Iris pigment epithelial cell (primary cell): ENCODE measurements at places on chromosomes 1 and 21.

GRCh38 chr1:193014400-193014799, 44.8 kb downstream of the UCHL5 start:
- peak; percentile 28 for DNase-seq

DNA sequence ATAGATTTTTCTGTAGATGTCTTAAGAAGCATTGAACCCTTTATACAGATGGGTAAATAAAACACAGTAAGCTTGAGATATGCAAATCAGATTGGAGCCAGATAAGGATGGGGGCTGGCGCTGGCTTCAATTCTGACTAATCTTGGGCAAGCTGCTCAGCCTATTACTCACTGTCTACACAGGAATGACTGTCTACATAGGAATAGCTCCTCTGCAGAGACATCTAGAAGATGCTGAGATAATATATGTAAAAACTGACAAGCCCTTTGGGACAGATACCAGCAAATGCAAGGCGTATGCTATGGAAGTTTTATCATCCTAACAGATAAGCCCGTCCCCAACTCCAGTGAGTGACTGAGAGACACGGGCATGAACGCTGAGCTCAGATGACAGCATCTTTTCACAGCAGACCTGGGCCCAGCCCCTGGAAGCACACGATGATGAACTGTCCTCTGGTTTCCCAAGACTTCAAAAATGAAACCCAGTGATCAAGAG, 1.7 kb downstream of the CLDN14 start:
- DNase-seq, result peak; percentile 96

GRCh38 chr1:207888652-207889051, 22.3 kb downstream of the CD34 start:
- DNase-seq, result peak; percentile 18

GRCh38 chr1:208254862-208255261, 10.7 kb upstream of the PLXNA2 start:
- DNase-seq, result peak; percentile 80

GRCh38 chr21:35900539-35900938, 159.8 kb downstream of the SETD4 start:
- DNase-seq, result no peak

- DNase-seq, result no peak
Observed at GRCh38 chr1:61724506-61724812, 482 bp downstream of the TM2D1 start.

GRCh38 chr1:224528900-224529299, 87.2 kb upstream of the CNIH3 start:
- DNase-seq, result peak; percentile 74

DNA sequence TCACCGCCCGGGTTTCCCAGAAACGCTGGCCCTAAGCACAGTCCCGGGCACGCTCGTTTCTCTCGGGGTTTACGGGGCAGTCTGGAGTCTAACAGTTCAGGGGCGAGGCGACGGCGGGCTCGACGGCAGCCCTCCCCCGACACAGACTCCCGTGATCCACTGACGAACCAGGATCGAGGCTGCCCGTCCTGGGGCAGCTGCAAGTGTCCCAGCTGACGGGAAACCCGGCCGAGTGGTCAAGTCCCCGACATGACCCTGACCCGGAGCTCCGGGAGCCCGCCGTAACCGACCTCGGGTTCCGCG, 494 bp downstream of the UBE2J2 start:
- no peak for DNase-seq

DNA sequence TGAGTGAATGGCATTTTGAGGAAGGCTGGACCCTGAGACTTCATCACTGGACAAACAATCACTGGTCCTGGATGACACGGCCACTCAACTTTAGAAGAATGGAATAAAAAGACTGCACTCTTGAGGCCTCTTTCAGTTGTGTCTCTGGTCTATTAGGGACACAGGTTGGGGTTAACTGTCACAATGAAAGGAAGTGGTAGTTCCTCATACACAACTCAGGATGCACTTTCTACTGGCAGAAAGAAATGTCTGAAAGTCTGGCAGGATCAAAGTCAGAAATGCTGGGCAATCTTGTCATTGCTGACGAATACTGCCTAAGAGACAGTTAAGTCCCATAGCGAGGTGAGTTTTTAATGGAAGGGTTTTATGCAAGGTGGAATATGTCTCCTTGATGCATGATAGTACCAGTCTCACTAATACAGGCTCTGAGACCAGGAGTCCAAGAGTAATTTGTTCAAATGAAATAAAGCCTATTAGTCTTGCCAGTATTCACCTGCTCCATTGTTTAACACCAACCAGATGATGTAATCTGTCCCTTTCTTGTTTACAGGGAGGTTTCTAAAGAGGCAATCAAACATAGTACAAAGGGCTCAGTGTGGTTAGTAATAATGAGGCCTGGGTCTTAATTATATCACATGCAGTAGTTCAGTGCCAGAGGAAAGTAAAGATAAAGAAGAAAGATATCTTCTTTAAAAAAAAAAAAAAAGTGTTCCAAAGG, 11.2 kb upstream of the RRP15 start:
- no peak for DNase-seq

DNA sequence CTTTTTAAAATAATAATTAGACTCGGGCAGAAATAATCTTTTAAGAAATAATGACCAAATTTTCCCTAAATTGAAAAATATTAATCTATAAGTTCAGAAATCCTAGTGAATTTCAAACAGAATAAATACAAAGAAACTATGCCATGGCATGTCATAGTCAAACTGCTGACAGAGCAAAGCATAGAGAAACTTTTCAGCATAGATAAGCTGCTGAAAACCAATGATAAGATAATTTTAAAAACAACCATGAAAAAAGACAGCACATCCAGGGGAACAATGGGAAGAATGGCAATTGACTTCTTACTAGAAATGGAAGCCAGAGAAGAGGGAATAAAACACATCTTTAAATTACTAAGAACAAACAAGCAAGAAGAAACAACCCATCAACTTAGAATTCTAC, 19.8 kb downstream of the CD1D start:
- no peak for DNase-seq

DNA sequence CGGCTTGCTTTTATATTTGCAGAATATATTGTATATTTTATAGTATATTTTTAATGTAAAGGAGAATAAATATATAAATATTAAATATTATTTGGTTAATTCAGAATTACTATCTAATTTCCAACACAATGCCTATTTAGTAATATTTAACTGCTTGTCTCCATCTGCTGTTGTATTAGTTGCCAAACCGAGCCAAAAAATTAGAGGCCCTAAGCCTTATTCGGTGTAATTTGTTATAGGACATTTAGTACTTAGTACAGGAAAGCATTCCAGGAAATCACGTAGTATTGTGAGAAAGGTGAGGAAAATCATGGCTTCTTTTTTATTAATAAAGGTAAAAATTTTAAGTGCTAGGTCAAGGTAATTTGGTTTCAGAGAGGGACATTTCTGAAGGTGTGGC, 93.8 kb downstream of the DNM3 start:
- DNase-seq, result no peak

- DNase-seq, result no peak
Observed at GRCh38 chr1:199109160-199109559, 470.3 kb downstream of the PTPRC start.

- no peak for DNase-seq
Observed at GRCh38 chr1:164706606-164706987, 147.6 kb downstream of the PBX1 start.

- DNase-seq, result peak; percentile 28
Observed at GRCh38 chr21:31201144-31201543, 142.9 kb downstream of the TIAM1 start.

GRCh38 chr1:175377394-175377793, 184.8 kb upstream of the KIAA0040 start:
- no peak for DNase-seq

DNA sequence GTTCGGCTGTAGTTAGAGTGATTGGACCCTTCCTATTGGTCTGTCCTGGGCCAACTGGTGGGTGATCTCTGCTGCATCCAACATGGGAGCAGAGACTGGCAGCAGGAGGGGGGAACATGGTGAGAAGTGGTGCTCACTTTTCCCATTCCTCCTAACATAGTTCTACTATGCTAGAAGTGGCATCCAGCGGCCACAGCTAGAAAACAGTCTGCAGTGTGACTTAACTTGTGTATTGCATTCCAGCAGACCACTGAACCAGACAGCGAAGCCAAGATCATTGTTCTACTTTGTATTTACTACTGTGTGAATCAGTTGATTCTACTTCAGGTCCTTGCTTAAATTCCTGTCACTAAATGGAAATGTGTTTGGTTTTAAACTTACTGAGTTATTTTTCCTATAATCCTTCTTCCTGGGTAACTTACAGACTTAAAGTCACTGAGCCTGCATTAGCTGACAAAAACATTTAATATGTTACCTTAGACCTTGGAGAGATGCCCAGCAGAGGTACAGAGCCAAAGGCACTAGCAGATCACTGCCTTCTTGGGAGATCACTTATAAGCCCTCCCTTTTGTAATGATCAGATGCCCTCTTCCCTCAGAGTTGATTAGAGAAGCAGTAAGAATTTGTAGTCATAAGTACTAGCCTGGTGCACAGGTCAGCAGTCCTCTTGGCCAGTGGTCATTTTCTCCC, 8.2 kb downstream of the FABP3 start:
- peak; percentile 22 for DNase-seq

GRCh38 chr21:41895643-41896493, 16.7 kb upstream of the PRDM15 start:
- DNase-seq, result peak; percentile 29

DNA sequence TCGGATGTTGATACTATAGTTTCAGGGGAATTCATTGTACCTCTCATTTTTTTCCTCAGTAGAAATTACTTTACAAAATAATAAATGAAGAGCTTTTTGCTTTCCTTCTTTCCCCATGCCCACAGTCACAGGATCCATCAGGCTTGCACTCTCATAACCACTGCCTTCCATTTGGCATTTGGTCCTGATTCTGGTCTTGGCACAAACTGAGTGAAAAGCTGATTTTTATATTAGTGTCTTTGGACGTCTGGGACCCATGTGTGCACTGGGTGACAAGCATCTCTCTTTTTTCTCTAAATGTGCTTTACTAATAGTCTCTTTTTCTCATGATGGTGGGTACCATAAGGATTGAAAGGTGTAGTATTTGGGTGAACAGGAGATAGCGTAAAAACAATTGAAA, 2.8 kb downstream of the ELAVL4 start:
- DNase-seq, result no peak

DNA sequence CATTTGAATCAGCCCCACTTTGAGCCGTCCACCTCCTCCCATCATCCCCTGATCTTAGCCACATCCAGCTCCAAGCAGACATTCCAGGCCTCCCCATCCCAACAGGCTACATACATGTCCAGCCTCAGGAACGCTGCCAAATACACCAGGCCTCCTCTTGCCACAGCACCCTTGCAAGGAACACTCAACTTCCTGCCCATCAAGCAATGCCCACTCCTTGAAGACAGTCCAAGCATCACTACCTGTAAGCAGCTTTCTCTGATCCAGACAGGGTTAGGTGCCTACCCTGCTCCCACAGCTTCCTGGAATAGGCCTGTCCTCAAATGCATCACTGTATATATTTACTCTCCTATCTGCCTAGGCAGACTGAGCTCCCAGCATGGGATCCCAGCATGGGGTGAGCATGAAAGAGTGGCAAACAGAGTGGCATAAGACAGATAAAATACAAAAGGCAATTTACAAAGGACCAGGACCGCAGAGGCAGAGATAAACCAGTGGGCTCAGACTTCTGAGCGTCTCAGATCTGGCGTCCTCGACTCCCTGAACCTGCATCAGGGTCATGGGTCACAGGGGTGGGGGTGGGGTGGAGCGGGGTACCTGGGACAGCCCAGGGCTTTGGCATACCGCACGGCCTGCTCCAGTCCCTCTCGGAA, 816 bp downstream of the HYI start:
- DNase-seq, result peak; percentile 39

GRCh38 chr1:211577277-211577818, 1.6 kb downstream of the SLC30A1 start:
- no peak for DNase-seq

DNA sequence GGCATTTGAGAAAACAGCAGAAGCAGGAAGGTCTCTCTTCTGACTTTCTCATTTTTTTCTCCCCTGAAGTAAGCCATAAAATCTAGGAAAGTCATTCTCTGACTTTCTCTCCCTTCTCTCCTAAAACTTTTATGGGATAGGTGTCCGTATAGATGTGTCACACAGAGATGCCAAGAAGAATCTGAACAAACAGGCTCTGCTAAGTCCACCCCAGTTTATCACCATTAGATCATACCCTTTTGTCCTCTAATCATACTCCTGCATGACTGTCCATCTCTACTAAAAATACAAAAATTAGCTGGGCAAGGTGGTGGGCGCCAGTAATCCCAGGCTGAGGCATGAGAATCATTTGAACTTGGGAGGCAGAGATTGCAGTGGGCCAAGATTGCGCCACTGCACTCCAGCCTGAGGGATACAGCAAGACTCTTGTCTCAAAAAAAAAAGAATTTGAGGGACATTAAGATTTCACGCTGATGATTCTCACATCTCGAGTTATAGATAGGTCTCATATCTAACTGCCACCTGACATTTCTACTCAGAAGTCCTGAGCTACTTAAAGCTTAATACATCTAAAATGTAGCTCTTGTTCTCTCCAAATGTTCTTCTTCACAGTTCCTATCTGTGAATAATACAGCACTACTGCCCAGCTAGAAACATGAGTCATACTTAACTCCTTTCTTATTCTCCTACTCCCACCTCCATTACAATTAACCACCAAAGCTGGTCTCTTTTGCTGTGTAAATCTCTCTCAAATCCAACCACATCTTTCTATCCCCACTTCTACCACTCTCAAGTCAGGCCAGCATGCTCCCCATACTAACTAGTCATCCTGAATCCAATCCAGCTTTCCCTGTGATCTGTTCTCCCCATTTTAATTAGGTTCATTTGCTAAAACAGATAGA, 47.7 kb downstream of the ZNF644 start:
- DNase-seq, result peak; percentile 66

- DNase-seq, result no peak
Observed at GRCh38 chr1:210731193-210731592, 402.5 kb downstream of the HHAT start.

DNA sequence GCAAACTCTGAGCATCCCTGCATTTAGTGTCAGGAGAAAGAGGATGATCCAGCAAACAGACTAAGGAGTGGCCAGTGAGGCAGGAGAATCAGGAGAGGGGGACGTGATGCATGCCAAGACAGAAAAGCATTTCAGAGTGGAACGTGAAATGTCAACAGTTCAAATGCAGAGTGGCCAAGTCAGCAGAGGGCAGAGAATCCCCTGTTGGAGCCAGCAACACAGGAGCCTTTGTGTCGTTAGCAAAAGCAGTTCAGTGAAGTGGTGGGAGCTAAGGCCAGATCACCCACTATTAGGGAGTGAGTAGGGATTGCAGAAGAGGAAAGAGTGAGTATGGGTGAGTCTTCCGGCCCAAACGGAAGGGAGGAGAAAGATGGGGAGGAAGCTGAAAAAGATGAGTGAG, 6.6 kb upstream of the FCRL6 start:
- DNase-seq, result no peak

DNA sequence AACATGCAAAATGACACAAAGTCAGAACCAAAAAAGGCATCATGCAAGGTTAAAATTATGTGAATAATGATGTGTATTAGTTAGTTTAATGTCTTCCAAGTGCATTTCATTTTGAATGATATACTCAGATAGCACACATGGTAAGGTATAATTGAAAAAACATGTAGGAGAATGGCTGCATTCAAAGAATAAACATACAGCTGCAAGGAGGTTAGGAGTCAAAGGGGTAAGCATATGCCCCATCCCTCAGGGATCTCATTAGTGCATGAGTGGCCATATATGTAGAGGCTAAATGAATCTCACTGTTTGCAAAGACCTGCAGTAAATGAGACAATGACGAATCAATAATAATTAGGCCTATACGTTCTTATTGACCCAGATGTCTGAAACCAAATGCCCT, 179.7 kb upstream of the HOOK1 start:
- DNase-seq, result no peak
